ENCODE measurements at places on chromosomes 7 and 10.

GRCh38 chr7:38846280-38846679, 62.7 kb downstream of the VPS41 start:
- DNase-seq, result no peak

DNA sequence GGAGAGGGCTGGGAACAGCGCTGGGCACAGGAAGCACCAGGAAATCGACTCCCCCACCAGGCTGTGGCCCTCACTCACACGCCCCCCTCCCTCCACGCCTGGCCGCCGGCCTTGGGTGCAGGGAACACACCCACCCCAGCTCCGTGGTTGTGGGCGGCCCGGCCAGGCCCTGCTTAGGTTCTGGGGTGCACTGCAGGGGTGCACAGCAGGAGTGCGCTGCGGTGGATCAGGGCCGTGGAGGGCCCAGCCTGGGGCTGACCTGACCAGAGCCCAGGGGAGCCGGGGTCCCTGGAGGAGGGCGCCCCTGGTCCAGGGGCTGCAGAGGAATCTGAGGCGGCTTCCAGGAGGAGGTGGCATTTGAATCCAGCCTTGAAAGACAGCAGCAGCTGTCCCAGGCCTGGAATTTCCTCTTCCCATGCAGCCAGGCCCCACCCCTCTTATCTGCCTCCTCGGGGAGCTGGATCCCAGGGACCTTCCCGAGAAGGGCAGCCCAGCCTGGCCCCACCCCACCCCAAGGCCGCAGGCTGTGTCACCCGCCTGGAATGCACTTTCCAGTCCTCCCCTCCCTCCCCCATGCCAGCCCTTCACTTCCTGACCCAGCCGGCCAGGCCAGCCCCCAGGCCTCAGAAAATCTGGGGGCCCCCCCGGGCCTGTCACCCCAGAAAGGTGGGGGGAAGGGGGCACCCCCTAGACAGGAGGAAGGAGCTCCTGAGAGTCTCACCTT, 18.4 kb upstream of the PDGFA start:
- no peak for DNase-seq

DNA sequence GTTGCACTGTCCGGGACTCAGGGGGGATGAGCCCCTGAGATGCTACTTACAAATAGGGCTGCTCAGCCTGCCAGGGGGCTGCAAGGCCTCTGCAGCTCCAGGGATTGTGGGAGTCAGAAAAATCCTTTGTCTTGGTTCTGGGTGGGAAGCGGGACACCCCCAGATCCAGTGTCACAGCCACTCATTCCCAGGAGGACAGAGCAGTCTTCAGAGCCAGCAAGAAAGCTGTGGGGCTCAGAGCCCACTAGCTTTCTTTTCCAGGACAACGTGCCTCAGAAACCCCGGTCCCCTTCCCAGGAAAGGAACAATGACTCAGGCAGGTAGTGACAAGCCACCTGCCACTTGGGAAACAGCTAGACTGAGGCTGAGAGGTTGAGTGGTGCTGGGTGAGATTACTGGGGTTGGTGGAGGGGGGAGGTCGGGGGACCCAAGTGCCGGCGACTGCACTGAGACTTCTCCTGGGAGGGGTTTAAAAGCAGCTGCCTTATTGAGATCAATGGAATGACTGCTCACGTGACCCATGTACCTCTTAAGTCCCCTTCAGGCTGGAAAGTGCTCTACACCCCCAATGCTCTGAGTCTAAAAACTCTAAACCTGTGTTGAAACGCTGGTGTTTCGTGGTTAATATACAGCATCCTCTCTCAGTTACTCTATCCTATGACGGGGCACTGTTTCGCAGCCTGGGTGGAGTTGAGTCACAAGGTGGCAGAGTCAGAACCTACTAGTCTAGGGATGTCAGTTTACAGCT, 123.6 kb downstream of the UBE2H start:
- no peak for DNase-seq

- DNase-seq, result no peak
Measured at GRCh38 chr10:113945687-113946085, 91.2 kb downstream of the NHLRC2 start.

GRCh38 chr10:121791761-121792160, 136.1 kb downstream of the ATE1 start:
- no peak for DNase-seq

DNA sequence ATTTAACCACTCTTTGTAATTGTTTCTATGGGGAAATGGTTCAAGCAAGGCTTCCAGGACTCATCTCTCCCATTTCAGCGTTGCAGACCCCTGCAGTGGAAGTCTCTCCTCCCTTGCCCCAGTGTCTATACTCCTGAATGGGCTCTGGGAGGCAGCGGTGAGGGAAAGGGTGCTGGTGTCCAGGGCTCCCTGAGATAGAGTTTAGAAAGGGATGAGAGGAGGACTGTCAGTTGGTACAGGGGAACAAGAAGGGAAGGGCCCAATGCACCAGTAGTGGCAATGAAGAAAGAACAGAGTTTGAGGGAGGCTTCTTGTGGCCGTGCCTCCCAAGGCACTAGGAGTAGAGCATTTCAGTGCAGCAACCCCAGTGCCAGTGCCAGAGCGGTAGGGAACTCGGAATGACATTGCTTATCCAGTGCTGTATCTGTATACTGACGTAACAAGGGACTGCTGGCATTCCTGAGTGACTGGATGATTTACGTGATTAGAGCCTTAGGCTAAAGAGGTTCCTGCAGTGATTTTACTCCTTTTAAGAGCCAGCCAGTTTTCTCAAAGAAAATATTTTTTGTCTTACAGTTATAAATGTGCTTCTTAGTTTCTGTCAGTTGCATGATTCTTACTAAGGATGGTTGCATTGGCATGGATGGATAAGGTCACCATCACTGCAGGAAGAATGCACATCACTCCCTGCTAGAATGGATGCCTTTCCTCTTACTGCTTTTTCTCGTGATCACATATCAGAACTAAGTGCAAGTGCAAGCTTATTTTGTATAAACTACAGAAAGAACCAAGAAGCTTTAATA, 28.0 kb downstream of the PRPF18 start:
- DNase-seq, result no peak

DNA sequence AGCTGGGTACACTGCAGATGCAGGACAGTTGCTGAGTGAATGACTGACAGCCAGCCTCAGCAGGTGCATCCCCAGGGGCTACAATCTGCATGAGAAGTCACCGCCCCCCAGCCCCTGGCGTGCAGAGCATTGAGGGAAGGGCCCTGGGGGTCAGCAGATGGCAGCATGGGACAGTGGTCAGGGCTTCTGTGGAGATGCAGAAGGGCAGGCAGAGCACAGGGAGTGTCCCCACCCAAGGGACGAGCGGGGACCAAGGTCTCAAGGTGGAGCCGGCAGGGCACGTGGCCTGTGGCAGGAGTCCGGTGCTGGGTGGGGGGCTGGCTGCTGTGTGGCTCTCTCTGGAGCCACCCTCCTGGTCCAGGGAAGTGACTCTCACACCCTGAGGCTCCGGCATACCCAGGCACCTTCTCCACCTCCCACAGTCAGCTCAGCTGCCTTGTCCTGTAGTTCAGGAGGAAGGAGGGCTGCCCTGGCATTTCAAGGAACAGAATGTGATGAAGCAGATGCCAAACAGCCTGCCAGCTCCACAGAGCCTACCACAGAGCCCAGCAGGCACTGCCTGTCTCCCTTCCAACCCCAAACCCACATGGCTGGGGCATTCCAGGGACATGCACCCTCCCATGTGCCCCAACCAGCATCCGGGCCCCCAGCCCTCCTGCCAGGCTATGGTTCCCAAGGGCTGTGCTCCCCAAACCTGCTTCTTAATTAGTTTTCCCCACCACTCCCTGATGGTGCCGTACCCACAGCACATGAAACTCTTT, 114.5 kb downstream of the TMEM130 start:
- DNase-seq, result no peak

- no peak for DNase-seq
Measured at GRCh38 chr7:134457210-134457609, 1.7 kb downstream of the AKR1B1 start.

DNA sequence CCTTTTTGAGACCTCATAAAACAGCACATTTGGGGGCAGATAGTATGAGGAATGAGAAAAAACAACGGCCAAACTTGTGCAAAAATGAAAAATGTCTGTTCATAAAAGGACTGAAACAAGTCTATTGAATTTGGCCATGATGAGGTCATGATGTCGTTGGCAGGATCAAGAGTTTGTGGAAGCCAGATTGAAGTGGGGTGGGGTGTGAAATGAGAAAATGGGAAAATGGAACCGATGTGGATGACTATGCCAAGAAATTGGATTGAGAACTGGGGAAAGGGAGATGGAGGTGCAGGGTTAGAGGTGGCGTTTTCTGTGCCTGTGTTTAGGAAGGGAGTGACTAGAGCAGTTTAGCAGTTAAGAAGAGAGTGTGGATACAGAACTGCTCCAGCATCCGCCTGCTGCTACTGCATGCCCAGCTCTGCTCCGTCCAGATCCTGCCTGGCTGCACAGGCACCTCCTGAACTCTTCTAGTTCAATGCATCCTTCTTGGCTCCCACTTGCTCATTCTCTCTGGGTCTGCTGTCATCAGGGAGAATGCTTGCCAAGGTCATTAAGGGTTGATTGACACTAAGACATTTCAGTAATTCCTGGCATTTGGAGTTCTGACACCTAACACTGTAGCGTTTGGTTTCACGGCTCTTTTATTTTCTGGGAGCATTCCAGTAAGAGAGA, 111.9 kb downstream of the GALNT17 start:
- DNase-seq, result no peak

DNA sequence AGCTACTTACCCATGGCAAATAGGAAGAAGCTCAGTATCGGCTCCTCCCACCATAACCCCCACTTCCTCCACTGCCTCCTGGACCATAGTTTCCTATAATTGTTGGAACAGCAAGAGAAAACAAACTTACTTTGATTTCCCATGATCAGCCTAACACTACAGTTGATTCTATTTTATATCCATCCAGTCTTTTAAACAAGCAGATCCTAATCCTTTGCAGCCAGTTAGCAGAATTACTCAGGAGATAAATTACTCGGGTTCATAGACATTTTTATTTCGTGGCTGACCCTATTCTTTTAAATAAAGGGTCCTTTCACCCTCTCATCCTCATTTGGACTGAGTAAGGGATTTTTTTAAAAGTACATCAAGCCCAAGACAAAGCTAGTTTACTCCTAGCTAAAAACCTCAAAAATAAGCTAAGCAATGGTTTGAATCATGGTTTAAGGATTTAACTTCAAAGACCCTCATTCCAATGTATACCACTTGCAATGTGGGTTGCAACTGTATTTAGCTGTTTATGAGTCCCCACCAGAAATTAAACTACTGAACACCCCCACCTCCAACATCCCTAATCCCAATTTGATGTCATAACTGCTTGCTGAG, 8.0 kb downstream of the HNRNPA2B1 start:
- DNase-seq, result no peak

GRCh38 chr7:55534262-55534915, 37.9 kb downstream of the VOPP1 start:
- peak; percentile 34 for DNase-seq

- no peak for DNase-seq
Measured at GRCh38 chr7:31688372-31688771, 1.4 kb downstream of the PPP1R17 start.

DNA sequence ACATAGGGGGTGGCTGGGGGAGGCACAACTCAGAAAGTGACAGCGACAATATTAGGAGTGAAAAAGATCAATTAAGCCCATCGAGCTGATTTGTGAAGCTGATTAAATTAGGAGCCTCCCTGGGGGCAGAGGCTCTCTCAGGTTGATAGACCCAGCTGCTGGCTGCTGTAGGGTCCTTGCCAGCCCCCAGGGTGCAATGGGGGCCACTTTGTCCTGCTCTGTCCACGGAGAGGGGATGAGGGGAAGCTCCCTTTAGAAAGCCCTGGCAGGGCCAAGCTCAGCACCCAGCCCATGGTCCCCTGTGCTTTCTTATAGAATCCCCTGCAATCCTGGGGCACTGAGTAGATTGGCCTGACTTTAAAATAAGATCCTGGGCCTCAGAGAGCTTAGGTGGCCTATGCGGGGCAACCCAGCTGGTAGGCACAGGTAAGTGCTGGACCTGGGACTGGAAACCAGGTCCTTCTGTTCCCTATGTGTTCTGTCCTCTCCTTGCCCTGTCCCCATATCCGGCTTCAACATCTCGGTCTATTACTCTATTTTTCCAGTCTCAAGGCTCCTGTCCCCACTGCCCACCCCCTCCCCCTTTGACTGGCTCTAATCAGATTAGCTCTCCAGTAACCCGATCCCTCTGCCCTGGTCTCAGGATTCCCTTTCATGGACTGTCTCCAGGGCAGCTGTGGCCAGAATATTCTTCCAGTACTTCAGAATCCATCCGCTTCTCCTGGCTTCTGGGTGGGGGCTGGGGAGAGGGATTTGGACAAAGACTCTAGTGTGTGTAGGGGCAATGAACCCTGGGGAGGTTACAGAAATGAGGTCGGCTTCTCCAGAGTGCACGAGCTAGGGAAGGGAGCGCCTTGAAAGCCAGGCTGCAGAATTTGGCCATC, 259.6 kb downstream of the RPS24 start:
- DNase-seq, result no peak

DNA sequence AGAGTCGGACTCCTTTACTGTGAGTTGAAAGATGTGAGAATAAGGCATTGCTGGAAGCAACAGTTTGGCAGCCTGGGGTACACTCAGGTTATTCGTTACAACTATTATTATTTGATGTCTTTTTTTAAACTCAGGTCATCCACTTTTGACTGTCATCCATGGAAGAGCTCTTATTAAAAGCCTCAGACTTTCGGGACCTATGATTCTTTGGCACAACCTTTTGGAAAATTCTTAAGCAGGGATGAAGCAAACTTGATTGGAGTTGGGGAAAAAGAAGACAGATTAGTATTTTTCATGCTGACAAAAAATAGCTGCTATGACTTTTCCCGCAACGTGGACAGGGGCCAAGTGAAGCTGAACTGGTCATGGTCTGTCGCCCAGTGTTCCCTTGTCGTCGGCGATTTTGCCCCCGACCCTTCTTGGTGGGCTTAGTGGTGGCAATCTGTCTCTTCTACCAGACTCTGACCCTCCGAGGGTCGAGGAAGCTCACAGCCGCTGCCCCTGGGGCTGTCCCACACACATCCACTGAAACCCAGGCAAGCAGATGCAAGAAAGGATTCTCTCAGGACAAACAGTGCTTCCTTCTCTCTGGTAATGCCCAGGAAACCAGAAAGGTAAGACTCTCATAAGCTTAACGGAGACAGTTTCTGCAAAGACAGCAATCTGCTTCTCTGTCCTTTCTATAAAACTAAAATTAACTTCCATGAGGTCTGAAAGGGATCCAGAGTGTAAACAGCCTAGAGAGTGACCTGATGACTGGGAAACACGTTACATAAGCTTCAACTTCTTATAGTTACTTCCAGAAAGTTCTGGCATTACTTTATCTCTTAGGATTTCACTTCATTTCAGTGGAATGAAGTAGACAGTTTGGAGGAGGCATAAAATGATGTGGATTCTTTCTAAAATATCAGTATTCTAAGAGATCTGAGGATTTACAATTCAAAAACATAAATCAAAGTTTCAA, 1.0 kb downstream of the CPED1 start:
- no peak for DNase-seq

- no peak for DNase-seq
Measured at GRCh38 chr7:17844514-17845196, 95.6 kb downstream of the SNX13 start.

DNA sequence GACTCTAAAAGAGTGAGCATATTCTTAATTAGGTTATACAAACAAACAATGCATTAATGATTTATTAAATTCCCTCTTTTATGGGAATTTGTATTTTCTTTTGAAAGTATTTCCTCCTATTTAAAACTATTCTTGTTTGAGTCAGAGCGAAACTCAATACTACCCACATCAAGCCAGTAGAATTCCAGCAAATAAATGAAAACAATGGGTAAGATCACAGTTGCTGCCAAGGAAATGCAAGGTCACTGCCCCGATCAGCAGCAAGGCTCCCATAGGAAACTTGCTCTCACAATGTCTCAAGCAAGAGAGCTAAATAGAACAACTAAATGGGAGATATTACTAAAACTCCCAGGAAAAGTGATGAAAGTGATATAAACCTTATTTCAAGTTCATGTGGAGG, 206.3 kb downstream of the THSD7A start:
- DNase-seq, result no peak

- DNase-seq, result no peak
Measured at GRCh38 chr10:24313283-24313682, 104.3 kb downstream of the KIAA1217 start.

Measured in stimulated activated CD8-positive, alpha-beta memory T cell treated with anti-CD3 and anti-CD28 coated beads, Interleukin-15, amount 100 ng/mL, for 4 hours (primary cell).